ENCODE measurements at places on chromosomes 4 and X. TPM values are rescaled to one million over a fixed set of nuclear protein-coding genes. Genes with fewer than 3 reads are reported as not detected.

DNA sequence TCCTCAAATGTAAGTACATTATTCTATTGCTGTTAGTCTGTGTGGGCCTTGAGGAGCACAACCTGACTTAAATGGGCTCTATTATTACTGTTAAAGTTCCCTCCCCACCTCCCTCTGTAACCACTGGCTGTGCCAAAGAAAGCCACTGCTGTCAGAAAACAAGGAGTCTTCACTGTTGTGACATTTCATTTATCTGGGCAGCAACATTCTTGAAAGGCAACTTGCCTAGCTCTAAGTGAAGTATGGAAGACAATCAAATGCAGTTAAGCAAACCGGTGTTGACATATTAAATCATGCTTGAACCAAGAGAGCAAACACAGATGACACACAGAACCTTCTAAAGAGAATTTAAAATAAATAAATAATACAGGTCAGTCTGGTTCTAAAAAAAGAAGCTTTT, 81.0 kb downstream of the EPHA5 start:
- H3K4me1 ChIP-seq, result no peaks in the 10 kb centered on the region
- DNase-seq, result no peak
- no peak overlapping the region for H3K27ac ChIP-seq
- no peaks in the 10 kb centered on the region for H3K36me3 ChIP-seq

Gene USP51
- 4.4 TPM for total RNA-seq

DNA sequence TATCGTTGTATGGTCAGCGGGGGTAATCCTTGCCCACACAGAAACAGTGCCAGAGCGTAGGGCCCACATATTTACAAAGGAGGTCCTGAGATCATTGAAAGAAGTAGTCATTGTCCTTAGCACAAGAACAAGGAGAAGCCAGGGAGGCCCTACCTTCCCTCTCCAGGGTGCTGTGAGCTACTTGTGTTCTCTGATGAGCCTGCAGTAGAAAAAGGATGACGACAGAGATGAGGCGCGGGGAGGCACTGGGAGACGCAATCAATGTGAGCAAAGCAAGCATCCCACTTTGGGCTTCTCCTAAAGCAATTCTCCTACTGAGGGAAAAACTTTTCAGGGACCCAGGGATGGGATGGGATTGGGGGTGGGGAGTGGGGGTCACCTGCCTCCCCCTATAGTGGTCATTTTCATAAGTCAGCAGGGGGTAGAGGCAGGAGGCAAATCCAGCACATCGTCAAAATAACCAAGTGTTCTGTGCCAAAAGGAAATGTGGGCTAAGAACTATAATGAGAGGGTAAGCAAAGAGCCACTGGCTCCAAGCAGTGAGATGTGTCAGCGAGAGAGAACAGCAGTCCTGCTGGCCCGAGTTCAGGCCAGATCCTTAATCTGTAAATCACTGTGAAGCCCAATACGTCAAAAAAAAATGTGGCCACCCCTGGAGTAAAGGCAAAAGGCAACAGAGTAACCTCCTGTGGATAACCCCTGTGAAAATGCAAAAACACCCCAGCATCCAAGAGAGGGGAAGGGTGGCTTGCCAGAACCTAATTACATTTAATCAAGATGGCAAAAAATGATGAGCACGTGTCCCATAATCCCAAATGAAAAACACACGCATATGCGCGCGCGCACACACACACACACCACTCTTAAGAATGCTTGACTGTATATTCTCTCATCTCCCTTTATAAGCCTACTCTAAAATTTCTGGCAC, 136.6 kb upstream of the HHIP start:
- H3K4me1 ChIP-seq, result no peaks in the 10 kb centered on the region
- DNase-seq, result peak; percentile 89
- no peaks in the 10 kb centered on the region for H3K27me3 ChIP-seq
- H3K27ac ChIP-seq, result no peak overlapping the region
- H3K36me3 ChIP-seq, result no peaks in the 10 kb centered on the region

- DNase-seq, result no peak
- no peak overlapping the region for H3K4me3 ChIP-seq
- H3K27ac ChIP-seq, result no peak overlapping the region
- H3K27me3 ChIP-seq, result no peaks in the 10 kb centered on the region
Measured at GRCh38 chr4:123528501-123529277, 132.1 kb downstream of the SPRY1 start.

Measured in lung (tissue), 17 donors.